A549 treated with CpdA at 1 μM for 4 hours (cell line): ENCODE measurements at places on chromosomes 16 and 17. TPM values are rescaled to one million over a fixed set of nuclear protein-coding genes. Genes with fewer than 3 reads are reported as not detected.

Gene GAN
- 2.4 to 3.3 TPM (median 2.9 TPM) in 5 replicates for total RNA-seq

Gene TMC7
- total RNA-seq = 6.6 to 10.3 TPM (median 8.8 TPM) in 5 replicates

Gene NPIPA3
- total RNA-seq = 0.73 to 1.9 TPM (median 1.7 TPM) in 5 replicates

Gene GPRC5C
- 56.4 to 90.7 TPM (median 82.3 TPM) in 5 replicates for total RNA-seq

Gene KRTAP4-1
- 0.07 to 0.56 TPM (median 0.26 TPM) in 4 of 5 replicates, not detected in the other for total RNA-seq

Gene ABCC3
- 114 to 159 TPM (median 130 TPM) in 5 replicates for total RNA-seq

Gene TMEM98
- total RNA-seq = 44.0 to 48.8 TPM (median 45.0 TPM) in 5 replicates
